Activated gamma-delta T cell treated with anti-CD3 and anti-CD28 coated beads, Interleukin-2, amount 50 U/mL, for 16 hours (primary cell): ENCODE measurements at places on chromosomes 16 and 17.

- no peak for DNase-seq
These were observed 382.2 kb downstream of the ZFHX3 start for GRCh38 chr16:72665701-72666100.

- DNase-seq = no peak
These were observed 24.9 kb downstream of the ACSF3 start for GRCh38 chr16:89118361-89119165.

DNA sequence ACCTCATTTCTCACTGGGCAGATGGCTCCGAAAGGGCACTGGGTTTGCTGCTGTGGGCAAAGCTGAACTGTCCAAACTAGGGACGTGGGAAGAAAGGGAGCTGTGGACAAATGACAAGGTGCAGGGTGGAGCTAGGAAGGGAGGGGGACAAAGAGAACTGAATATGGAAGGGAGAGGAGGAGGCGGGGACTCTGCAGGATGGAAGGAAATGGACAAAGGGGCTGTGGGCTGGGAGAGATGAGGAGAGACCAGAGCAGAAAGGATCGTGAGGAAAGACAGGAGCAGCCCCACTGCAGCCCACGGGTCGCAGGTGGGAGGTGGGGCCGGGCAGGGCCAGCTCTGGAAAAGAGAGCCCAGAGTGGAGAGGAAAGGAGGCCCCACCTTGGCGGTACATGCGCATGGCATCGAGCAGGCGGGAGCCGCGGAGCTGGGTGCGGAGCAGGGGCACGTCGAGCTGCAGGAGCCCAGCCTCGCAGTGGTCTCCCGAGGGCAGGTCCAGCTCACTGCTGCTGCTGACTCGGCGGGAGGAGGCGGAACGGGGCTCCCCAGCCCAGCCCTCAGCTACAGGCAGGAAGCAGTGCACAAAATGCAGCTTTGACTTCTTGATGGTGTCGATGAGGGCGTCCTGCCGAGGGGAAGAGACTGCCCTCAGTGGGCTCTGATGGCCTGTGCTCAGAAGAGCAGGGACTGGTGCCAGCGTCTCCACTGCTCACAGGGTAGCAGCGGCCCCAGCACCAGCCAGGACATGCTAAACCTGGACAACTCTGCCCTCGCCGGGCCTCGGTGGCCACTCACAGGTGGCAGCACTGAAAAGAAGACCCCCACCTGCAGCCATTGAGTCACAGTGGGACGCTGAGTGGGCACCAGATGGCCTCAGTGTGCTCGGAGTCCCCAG lies 66.8 kb downstream of the PIPOX start:
- no peak for DNase-seq

DNA sequence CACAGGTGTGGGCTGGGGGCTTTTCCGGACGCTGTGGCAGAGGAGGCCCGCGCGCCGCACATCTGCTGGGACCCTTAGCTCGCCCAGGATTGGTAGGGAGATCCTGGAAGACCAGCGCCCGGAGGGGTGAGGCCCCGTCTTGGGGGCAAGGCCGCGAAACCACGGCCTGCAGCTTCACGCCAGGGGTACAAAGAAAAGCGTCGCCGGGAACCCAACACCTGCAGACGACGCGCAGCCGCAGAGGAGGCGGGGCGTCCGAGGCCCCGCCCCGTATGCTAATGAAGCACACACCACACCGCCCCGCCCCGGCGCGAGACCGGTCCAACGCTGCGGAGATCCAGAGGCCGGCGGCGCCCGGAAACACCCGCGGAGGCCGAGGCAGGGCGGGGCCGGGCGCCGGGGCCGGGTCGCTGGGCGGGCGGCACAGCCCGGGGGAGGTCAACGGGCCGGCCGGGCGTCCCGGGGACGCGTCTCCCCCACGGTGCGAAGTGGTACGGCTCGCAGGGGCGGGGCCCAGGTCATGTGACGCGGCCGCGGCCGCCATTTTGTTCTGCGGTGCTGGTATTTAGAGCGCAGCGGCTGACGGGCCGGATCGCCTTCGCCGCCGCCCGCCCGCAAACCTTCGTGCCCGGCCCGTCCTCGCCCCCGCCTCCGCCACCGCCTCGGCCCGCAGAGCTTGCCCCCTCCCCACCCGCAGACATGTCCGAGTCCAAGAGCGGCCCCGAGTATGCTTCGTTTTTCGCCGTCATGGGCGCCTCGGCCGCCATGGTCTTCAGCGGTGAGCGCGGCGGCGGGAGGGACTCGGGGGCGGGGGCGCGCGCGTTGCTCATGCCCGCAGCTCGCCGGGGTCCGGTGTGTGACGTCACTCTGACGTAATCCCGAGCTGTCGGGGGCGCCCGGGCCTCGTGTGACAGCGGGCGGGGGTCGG lies at the start of gene ATP6V0C:
TSS of gene ATP6V0C (plus strand) at position 548 of the 928 bp plus-strand sequence. CDS start at position 700, 152 bp downstream.
- DNase-seq = peak; percentile 87

GRCh38 chr16:82967424-82967823 lies 340.7 kb downstream of the CDH13 start:
- no peak for DNase-seq

DNA sequence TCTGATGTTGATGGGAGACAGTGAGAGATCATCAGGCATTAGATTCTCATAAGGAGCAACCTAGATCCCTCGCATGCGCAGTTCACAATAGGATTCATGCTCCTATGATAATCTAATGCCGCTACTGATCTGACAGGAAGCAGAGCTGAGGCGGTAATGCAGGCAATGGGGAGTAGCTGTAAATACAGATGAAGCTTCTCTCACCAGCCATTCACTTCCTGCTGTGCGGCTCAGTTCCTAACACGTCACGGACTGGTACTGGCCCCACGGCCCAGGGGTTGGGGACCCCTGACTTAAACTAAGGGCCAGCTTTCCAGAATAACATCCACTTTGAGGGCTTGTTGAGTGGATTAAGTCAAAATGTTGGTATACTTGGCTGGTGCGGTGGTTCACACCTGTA lies 2.6 kb upstream of the TMEM219 start:
- DNase-seq = no peak

- DNase-seq = no peak
These were observed 6.2 kb downstream of the ZNF276 start for GRCh38 chr16:89727406-89728120.

- peak; percentile 4 for DNase-seq
These were observed 1.0 kb downstream of the RSPRY1 start for GRCh38 chr16:57186872-57187854.

GRCh38 chr16:73232555-73233328 lies 184.8 kb upstream of the ZFHX3 start:
- no peak for DNase-seq

DNA sequence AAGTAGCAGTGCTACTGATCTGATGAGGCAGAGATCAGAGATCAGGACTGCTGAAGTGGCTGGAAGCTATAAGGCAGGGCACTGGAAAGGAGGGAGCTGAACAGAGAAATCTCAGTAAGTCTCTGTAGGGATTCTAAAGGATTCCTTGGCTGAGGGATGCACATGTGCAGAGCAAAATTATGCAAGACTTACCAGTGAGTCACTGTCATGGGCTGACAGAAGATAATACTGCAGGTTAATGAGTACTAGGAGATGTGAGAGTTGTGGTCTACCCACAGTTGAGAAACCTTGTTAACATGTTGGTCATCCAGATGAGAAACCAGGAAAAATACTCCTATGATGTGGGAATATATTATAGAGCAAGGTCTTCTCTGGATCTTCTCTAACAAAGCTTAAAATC lies 378.1 kb downstream of the HAPSTR1 start:
- no peak for DNase-seq

GRCh38 chr16:81629034-81629802 lies 149.9 kb upstream of the PLCG2 start:
- DNase-seq = no peak

DNA sequence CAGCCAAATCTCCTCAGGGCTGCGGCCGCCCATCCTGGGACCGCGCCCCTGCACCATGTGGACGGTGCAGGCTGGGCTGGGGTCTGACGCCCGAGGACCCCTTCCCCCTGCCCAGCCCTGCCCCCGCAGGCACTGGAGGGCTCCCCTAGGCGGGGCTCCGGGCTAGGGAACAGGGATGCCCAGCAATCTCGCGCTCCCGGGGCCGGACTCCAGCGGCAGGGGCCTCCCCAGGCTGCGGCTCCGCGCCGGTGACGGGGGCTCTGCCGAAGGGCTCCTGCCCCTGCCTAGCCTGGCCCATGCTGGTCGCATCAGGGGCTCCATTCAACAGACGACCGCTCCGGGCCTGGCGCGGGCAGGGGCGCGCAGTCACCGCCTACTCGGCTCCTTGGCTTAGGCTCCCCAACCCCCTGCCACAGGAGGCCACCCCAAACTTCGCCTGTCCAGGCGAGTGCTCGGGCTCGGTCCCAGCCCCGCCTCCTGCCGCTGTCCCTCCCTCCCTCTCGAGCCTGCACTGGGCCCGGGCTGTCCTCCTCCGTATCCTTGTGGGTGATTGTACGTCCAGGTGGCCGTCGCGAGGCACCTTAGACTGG lies 27.4 kb upstream of the ADORA2B start:
- DNase-seq = no peak

DNA sequence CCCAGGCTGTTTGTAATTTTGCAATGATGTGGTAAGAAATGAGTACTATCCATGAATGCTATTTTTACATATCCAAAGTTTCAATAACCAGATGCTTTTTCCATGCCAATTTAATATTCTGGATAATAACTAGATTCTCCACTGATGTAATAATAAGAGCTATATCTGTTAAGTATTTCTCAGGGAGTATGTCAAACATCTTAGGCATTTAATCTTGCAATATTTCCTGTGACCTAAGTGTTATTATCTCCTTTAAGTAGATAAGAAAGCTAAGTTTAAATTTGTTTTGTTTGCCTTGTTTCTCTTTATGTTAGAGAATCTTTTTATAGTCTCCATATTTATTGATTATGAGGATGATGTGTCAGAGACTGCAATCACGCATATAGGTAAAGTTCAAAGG lies 32.3 kb upstream of the HS3ST3A1 start:
- DNase-seq = no peak

- DNase-seq = no peak
These were observed 39.9 kb downstream of the IQCK start for GRCh38 chr16:19757762-19758595.

DNA sequence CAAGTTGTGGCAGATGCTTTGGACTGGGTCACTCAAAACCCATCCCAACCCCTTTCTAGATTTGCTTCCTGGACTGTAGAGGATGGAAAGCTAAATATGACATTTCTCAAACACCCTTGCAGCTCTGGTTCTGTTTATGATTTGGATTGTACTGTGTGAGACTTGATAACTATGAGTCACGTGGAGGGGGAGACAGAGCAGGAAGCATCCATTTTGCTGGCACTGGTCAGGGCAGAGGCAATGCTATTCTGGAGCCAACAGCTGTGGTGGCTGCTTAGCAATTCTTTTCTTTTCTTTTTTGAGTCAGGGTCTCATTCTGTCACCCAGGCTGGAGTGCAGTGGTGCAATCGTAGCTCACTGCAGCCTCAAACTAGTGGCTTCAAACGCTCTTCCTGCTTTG lies 13.6 kb upstream of the TERF2 start:
- DNase-seq = no peak

GRCh38 chr17:61402073-61402541 lies 2.5 kb downstream of the TBX2 start:
- DNase-seq = no peak

- DNase-seq = no peak
These were observed 59.8 kb upstream of the FBXO47 start for GRCh38 chr17:39026980-39027451.

DNA sequence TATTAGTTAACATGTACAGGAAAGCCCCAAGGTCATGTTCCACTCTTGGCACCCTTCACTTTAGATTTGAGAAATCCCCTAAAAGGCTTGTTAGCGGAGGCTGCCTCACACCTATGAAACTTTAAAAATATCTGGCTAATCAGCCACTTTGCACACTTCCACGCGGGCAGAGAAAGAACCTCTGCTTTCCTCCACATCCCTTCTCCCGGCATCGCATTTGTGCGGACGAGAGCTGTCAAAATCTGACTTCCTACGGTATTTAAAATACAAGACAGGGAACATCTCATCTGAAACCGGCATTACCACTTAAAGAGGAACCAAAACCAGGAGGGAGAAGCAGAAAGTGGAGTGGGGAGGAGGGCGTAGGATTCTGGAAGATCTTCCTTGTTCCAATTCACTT lies 422.3 kb downstream of the TMEM114 start:
- no peak for DNase-seq

- no peak for DNase-seq
These were observed 195.5 kb downstream of the RAB11FIP4 start for GRCh38 chr17:31586946-31587345.

GRCh38 chr16:68183046-68183445 lies 52.9 kb downstream of the ESRP2 start:
- no peak for DNase-seq

DNA sequence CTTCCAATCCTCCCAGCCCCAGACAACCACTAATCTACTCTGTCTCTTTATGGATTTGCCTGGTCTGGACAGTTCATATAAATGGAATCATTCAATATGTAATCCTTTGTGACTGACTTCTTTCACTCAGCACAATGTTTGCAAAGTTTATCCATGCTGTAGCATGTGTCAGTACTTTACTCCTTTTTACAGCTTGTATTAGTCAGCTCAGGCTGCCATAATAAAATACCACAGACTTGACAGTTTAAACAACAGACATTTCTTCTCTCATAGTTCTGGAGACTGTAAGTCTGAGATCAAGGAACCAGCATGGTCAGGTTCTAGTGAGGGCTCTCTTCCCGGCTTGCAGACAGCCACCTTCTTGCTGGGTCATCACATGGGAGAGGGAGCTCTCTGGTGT lies 41.3 kb downstream of the GPRC5B start:
- DNase-seq = no peak

GRCh38 chr17:37089956-37090355 lies 141.2 kb downstream of the AATF start:
- DNase-seq = peak; percentile 41

DNA sequence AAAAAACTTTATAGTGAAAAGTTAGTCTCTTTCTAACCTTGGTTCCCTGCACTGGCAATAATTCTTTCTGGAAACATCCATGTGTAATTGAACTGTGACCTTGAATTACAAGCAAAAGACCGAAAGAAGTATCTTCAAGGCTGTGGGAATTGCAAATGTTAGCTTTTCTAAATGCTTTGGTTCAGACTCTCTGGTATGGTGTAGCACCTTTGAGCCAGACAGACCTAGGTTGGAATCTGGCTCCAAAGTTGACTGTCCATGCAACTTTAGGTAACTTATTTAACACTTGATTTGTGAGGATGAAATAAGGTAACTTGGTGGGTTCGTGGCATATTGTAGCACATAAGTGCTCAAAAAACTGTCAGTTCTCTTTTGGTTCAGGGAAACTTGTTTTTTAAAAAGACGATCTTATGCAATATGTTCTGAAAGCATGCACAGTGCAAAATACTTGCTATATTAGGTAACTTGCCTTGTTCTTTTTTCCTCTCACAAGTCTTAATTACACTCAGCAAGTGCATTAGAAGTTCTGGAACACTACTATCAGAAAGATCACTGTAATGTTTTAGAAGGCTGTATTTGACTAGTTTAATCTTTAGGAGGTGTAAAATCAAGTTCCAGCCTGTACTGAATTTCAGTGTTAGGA lies 46.3 kb downstream of the TANGO6 start:
- DNase-seq = no peak

GRCh38 chr17:54781389-54781788 lies 119.3 kb upstream of the TOM1L1 start:
- no peak for DNase-seq

DNA sequence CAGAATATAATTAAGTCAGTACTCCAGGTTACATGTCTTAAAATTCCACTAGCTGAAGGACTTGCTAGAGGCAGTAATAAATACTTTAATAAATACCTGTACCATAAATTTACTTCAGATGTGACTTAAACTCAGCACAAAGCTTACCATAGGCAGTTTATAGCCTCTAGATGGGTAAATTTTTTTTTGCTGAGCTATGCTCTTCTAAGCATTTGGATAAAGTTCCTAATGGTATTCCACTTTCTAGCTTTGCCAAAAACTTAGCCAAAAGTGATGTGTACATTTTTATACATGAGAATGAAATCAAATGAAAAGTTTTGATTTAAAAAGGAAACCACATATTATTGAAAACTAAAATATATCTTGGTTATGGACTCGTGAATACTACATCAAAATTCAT lies 63.7 kb upstream of the DHX40 start:
- no peak for DNase-seq
